NCI-H69 (cell line): ENCODE measurements at places on chromosomes 5 and 9.

- no peak for DNase-seq
Measured at GRCh38 chr5:98248949-98249348, 524.5 kb upstream of the RGMB start.

- peak; percentile 100 for DNase-seq
Measured at GRCh38 chr5:122401976-122402725, 90.1 kb downstream of the SNCAIP start.

- no peak for DNase-seq
Measured at GRCh38 chr9:6440405-6440804, 27.4 kb downstream of the UHRF2 start.

GRCh38 chr9:18159254-18159653, 314.7 kb upstream of the ADAMTSL1 start:
- no peak for DNase-seq

DNA sequence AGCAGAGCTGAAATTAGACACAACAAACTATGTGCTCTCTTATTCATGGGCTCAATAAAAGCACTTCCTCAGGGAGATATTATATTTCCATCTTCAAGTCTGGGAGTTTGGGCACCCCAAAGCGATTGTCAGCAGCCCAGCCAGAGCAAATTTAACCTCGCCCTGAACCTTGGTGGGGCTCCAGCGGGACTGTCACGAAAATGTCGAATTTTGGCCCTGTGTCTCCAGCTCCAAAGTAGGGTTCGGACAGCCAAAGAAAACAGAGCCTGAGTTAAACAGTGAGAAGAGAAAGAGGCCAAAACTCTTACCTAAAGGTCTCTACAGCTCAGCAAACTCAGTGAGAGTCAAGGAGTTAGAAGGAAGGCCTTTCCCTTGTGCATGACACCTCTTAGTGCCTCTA, 432.9 kb downstream of the SPATA31D1 start:
- DNase-seq, result no peak
